NCI-H2171 treated with DMSO at 0.1 percent for 48 hours (cell line): ENCODE measurements at places on chromosomes 6 and 20.

GRCh38 chr6:11040134-11040533 is 4.0 kb downstream of the ELOVL2 start:
- DNase-seq, result no peak

GRCh38 chr6:40932366-40932765 is 106.7 kb downstream of the UNC5CL start:
- no peak for DNase-seq

DNA sequence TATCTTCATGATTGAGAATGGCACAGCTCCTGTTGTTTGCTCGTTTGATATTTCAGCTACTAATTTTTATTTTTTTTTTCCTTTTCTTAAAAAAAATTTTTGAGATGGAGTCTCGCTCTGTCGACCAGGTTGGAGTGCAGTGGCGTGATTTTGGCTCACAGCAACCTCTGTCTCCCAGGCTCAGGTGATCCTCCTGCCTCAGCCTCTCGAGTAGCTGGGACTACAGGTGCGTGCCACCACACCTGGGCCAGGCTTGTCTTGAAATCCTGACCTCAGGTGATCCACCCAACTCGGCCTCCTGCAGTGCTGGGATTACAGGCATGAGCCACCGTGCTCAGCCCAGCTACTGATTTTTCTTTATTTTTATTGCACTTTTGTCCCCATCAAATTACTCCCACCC is 150.2 kb upstream of the SIM1 start:
- DNase-seq, result no peak

GRCh38 chr20:16360668-16361067 is 212.6 kb downstream of the KIF16B start:
- DNase-seq, result no peak

- no peak for DNase-seq
Observed at GRCh38 chr20:34389954-34390555, 27.0 kb downstream of the ITCH start.

- no peak for DNase-seq
Observed at GRCh38 chr6:46190889-46191288, 20.1 kb upstream of the ENPP5 start.

DNA sequence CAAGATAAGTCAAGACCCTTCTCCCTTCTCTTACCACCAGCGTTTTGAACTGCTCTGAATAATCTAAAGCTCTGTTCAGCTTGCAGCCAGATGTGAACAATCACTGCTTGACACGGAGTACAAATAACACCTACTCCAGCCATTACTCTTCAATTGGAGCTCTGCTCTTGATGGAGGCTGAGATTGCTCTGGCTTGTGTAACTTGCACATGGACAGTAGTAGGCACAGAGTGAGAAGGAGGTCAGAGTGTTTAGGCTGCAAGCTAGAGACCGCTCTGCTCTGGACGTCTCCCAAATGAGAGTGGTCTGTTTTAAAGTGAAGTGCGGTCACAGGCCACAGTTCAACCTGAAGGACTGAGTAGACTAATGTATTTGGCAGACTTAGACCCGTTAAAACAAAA is 158.3 kb downstream of the HDGFL1 start:
- no peak for DNase-seq

- no peak for DNase-seq
Observed at GRCh38 chr20:48612335-48612734, 215.5 kb downstream of the PREX1 start.

GRCh38 chr6:7523922-7524321 is 17.5 kb upstream of the DSP start:
- DNase-seq, result no peak

DNA sequence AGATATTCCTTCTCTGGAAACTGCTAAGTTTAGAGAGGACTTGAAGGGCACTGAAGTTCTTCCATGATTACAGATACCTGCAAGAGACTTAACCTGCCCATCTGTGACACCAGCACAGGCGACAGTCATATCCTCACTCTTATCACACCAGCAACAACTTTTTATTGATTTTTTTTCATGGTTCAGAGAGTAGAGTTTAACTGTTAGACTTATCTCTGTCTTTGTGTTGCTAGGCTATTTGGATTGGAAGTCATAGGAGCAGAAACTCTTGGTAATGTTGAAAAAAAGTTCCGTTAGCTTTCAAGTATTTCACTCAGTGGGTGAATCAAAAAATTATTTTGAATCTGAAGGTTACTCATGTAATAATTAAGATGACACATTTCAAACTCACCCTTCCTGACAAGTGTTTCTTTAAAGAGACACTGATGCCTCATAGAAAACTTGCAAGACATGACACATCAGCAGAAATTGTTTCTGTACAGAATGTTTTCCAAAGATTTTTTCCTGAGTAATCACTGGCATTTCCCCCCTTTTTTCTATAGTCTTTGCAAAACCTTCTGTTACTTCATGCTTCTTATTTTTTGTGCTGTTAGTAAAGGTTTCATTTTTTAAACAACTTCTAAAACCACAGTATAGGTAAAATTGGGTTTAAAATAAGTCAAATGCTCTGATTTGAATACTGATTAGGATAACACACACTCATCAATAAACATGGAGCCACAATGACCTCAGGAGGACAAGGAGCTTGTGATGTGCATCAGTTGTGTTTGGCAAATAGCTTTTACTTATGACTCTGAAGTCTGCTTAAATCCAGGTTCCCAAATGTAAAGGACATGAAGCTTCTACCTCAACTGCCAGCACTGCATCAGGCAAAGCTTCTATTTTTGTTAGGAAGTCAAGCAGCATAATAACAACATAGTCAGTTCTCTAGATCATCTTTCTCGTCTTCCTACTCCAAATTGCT is 252.9 kb upstream of the MAN1A1 start:
- no peak for DNase-seq

DNA sequence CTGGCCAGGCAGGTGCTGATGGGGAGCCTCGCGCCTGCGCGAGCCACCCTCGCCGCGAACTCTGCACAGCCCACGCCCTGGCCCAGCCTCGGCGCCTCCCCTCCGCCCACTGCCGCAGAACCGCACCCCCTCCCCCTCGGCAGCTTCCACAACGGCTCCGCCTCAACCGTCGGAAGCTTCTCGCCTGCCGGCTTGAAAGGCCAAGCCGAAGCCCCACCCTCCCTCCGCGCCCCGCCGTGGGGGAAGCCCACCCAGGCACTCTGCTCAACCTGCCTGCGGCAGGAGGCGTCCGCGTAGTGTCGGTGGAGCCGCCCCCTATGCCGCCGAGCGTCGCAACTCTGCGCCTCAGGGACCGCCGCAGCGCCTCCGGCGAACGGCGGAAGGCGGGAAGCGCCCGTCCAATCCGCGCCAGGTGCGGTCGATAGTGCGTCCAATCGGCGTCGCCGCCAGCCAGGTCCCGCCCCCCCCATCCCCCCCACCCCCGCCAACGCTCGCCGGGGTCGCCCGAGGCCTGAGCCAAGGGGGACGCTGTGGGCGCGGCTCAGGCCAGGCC is at the start of gene SYCP2:
Gene SYCP2 (minus strand): TSS at position 342 of the 553 bp plus-strand sequence. CDS start 11,224 bp downstream, outside the sequence.
- DNase-seq, result no peak

DNA sequence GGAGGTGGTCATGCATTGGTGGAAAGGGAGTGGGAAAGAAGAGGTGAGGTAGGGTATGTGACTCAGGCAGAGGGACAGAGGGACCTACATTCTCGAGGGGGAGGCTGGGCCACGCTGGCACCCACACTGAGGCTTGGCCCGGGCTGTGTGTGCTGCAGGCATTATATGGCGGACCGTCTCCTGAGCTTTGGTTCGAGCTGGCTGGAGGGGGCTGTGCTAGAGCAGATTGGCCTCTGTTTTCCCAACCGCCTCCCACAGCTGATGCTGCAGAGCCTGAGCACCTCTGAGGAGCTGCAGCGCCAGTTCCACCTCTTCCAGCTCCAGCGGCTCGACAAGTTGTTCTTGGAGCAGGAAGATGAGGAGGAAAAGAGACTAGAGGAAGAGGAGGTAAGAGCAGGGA is 23.4 kb downstream of the DNPH1 start:
- no peak for DNase-seq

DNA sequence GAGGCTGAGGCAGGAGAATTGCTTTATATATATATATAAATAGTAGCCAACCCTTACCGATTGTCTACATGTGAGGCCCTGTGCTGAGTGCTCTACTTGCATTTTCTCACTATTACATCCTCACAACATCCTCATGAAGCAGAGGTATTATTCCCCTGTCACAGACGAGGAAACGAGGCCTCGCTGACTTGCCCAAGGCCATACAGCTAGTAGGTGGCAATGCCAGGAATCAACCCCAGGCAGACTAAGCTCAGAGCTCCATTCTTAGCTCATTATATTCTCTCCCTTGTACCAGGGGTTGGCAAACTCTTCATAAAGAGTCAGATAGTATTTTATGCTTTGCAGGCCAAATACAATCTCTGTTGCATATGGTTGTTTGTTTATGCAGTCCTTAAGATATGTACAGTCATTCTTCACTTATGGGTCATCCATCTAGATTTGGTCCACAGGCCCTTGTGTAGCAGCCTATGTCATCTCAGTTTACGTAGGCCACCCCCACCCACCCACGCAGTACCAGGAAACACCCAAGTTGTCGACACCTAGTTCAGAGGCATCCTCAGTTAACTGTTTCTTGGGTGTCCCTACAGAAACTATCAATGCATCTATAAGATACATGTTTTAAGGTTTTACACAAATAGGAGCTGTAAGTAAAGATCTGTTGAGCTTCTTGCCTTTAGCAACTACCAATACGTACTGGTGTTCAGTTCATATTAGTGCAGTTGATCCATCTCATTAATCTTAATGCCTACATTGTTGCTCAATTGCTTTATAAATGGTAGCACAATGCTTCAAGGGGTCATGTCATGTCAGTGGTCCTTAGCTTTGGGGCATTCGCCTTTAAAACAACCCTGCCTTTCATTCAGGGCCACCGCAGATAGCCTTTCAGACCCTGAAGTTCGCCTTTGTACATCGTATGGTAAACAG is 3.0 kb downstream of the CASS4 start:
- no peak for DNase-seq

- DNase-seq, result no peak
Observed at GRCh38 chr20:59627298-59627697, 23.0 kb downstream of the PHACTR3 start.

GRCh38 chr6:52190409-52190808 is 4.2 kb downstream of the IL17A start:
- no peak for DNase-seq

GRCh38 chr20:52948491-52948890 is 23.7 kb upstream of the TSHZ2 start:
- DNase-seq, result no peak

- DNase-seq, result peak; percentile 30
Observed at GRCh38 chr20:57594092-57594951, 25.9 kb downstream of the ZBP1 start.

GRCh38 chr6:43173591-43174262 is 2.7 kb downstream of the SRF start:
- DNase-seq, result no peak

- DNase-seq, result peak; percentile 76
Observed at GRCh38 chr20:9837634-9838033, 1.2 kb downstream of the PAK5 start.
